ELR (cell line): ENCODE measurements at places on chromosomes 12 and 14.
A peak's percentile ranks its signal among the peaks of the same experiment; 100 is the strongest.

GRCh38 chr14:65224799-65225198 is 122.5 kb upstream of the MAX start:
- DNase-seq, result no peak

GRCh38 chr14:75267141-75267721 is 11.4 kb upstream of the FOS start:
- no peak for DNase-seq

DNA sequence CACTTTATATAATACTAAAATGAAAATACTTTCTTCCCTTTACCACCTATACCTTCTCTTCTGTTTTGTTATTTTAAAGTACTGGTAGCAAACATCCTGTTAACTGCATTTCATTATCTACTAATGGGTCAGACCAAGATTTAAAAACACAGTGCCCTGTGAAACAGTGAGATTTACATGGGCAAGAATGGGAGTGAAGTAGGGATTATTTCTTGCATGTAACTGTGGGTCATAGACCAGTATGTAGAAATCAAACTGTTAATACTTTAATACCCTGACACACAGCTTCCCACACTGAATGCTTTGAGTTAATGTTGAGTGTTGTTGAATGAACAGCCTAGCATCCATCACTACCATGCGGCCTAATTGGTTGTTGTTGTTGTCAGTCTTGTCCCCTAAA is 61.6 kb downstream of the PLEKHA5 start:
- DNase-seq, result no peak

- no peak for DNase-seq
Measured at GRCh38 chr12:116194935-116195431, 82.5 kb downstream of the MED13L start.

DNA sequence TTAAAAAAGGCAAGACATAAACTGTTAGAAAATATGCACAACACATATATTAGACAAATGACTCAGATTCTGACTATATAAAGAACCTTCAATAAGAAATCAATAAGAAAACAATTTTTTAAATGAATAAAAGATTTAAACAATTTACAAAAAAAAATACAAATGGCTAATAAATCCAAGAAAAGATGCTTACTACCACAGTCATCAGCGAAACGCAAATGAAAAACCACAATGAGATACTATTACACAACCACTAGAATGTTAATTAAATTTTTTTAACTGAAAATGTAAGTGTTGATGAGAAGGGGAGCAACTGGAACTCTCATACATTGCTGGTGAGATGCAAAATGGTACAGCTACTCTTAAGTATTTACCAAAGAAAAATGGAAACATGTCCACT is 24.4 kb downstream of the OSBPL8 start:
- no peak for DNase-seq

DNA sequence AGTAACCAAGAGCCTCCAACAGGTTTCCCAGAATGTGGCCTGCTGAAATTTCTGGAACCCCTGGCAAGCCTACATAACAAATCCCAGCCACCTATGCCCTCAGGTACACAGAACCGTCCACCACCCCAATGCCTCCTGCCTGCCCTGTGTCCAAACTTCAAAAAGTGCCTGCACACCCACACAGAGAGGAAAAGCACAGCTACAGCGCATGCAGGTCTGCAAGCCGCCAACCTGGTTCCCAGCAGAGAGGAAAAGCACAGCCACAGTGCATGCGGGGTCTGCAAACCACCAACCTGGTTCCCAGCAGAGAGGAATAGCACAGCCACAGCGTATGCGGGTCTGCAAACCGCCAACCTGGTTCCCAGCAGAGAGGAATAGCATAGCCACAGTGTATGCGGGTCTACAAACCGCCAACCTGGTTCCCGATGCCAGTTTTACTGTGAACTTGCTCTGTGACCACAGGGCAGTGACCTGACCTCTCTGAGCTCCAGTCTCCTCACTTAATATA is 113.5 kb downstream of the SCARB1 start:
- no peak for DNase-seq

DNA sequence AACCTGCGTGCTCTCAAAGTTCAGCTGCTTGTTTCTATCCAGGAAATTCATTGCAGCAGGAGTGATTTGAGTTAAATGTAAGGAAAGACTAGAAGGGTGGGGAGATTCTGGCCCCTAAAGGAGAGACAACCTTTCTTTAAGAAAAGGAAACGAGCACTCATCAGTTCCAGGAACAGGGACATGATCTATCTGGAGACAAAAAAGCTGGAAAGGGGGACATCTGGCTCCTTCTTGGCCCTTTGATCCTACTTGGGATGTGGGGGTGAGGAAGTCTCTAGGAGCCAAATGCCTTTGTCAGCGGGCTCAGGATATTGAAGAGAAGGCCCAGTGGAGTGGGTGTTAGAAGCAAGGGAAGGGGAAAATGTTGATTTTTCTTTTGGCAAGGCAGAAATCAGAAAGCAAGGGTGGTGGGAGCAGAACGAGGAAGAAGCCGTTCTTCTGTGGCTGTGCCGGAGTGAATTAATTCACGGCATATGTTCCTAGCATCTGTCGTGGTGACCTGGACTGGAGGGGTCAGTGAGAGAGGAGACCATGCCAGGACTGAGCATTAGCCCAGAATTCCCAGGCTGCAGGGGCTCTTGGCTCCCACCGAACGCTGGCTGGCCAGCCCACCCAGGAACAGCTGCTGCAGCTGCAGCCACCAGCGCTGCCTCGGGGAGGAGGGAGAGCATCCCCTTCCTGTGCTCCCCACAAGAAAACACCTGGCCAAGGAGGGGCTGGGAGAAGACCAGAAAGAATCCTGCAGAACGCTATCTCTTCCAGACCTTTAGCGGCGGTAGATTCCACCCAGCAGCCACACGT is 62.8 kb upstream of the GPATCH2L start:
- DNase-seq, result no peak

DNA sequence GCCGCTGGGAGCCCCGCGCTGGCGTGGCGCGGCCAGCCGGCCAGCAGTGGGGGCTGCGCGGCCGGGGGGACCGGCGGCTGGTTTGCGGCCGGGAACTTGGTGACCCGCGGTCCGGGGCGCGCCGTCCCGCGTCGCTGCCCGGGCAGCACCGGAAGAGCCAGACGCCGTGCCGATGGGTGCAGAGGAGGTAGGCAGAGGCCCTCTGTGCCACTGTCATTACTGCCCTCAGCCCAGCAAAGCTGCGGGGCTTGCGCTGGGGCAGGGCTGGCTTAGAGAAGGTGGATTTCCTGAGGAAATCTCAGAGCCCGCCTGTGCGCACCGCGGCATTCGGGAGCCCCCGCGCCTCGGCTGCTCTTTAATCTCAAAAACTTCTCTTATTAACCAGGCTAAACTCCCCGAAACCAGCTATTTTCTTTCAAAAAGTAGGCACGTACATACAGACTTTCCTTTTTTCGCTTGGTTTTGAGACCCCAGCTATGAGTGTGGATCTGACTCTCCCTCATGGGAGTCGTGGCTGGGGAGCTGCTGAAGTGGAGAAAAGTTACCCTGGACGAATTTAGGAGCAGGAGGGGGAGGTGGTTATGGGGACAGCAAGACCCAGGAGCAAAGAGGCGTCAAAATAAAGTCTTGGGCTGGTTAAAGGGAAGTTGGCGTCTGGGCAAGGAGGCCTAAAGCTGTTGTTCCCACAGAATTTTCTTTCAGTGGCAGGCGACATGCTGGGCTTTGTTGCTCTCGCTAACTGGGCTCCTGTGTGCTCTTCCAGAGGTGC is 802 bp downstream of the SUSD6 start:
- DNase-seq, result peak; percentile 52

GRCh38 chr12:121366063-121366459 is 13.8 kb upstream of the ANAPC5 start:
- no peak for DNase-seq

DNA sequence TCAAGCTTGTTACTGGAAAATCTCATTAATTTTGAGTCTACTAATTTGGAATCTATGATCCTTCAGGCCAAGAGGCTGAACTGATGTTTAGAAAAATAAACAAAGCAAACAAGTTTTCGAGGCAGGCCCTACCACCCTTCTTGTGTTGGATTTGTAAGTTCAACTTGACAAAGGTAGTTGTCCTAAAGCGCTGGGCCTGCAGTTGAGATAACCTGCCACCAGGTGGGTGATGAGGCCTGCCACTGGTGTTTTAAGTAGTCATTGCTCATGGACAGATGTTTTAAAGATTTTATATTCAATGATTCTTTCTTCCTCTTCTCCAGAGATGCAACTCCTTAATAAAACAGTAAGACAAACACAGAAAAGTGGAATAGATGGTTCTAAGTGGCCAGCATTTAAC is 19.4 kb downstream of the ACVRL1 start:
- peak; percentile 46 for DNase-seq

- no peak for DNase-seq
Measured at GRCh38 chr12:56988207-56988739, 18.1 kb downstream of the ZBTB39 start.

GRCh38 chr14:63296060-63296563 is 22.6 kb downstream of the GPHB5 start:
- DNase-seq, result no peak

GRCh38 chr12:26746121-26746714 is 86.8 kb downstream of the ITPR2 start:
- DNase-seq, result peak; percentile 89

- no peak for DNase-seq
Measured at GRCh38 chr14:69351911-69352310, 46.2 kb downstream of the ERH start.

DNA sequence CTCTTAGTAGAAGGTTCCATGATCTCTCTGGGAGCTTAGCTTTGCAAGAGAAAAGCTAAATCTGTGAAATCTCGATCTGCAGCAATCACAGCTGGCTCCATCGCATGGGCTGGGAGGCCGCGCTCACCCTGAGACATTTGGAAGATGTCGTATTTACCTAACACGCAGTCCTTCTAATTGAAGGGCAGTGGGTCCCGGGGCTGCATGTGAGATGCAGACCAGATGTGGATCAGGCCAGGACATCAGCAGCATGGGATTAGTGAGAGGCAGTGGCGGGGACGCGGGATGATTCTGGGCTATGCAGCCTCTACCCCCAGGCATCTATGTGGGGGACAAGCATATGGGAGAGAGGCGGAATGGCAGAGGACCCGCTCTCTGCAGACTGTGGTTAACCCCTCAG is 312.4 kb upstream of the RTL1 start:
- no peak for DNase-seq

DNA sequence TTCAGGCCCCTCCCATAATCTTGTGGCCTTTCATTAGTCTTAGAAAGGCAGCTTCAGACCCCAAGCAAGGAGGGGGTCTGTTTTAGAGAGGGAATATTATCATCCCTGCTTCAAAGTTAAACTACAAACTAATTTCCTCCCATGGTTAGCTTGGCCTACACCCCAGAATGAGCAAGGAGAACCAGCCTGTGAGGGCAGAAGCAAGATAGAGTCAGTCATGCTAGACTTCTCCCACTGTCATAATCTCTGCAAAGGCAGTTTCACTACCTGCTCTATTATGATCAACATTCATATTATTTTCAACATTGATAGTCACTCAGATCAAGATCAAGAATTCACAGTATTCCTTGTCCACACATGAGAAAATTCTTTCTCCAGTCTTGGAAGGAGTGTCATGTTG is 105.1 kb downstream of the GXYLT1 start:
- no peak for DNase-seq

GRCh38 chr14:101049942-101050341 is 146.4 kb upstream of the RTL1 start:
- DNase-seq, result no peak

DNA sequence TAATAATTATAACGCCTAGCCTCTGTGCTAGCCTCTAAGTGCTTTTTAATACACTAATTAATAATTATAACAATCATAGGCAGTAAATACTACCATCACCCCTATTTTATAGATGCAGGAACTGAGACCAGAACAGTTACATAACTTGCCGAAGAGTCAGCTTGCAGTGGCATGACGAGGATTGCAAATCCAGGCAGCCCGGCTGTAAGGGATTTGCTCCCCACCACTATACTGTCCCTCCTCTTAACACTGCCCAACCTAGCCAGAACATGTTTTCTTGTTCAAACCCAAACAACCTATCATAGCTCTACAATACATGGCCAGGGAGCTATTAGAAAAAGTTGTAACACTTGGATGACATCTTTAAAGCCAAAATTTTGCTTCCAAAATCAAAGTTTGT is 33.9 kb upstream of the VASH1 start:
- DNase-seq, result no peak

- peak; percentile 96 for DNase-seq
Measured at GRCh38 chr12:124940393-124941169, 26.1 kb upstream of the UBC start.

- DNase-seq, result no peak
Measured at GRCh38 chr12:76634133-76634532, 74.6 kb upstream of the OSBPL8 start.

DNA sequence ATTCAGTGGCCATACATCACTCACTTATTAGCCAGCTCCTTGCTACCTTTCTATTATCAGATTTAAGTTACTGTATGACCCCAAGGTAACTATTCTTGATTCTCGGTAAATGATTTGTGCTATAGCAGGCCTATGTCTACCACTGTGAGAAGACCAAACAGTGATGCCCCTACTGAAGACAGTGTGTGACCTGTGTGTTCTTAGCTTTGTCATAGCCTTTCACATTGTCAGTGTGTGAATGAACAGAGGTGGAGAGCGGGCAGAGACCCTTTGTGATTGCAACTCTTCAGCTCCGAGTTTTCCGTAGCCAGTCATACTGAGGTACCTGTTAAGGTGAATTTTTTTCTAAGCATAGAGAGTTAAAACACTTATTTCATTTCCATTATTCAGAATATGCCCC is 294.0 kb downstream of the LRFN5 start:
- no peak for DNase-seq

- no peak for DNase-seq
Measured at GRCh38 chr12:57046947-57047890, 2.7 kb downstream of the MYO1A start.

- peak; percentile 99 for DNase-seq
Measured at GRCh38 chr14:65356327-65356836, 56.1 kb upstream of the FUT8 start.

GRCh38 chr14:102540315-102541028 is 30.9 kb upstream of the ANKRD9 start:
- DNase-seq, result no peak

GRCh38 chr12:29088611-29089219 is 60.4 kb upstream of the FAR2 start:
- DNase-seq, result peak; percentile 15

GRCh38 chr12:103043531-103044486 is 86.3 kb downstream of the ASCL1 start:
- no peak for DNase-seq

DNA sequence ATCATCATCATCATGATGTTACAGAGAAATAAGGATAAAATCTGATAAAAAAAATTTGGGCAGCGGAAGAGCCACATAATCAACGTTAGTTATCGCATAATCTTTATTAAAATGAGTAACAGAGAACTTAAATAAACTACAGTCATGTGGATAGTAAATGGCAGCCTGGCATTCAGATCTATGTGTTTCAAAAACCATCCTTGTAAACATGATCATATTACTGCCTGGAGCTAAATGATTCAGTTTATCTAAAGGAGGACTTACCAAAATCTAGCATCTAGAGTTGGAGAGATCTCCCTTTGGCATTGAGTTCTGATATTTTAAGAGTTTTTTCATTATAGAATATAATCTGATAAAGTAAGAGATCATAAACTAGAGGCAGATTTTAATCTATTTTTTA is 200.1 kb upstream of the MGAT4C start:
- DNase-seq, result peak; percentile 9
